ENCODE measurements at places on chromosomes 1 and 21.
A peak's percentile ranks its signal among the peaks of the same experiment; 100 is the strongest.

GRCh38 chr1:21077085-21077484 lies 99.6 kb downstream of the EIF4G3 start:
- no peak for DNase-seq

- no peak for DNase-seq
These were observed 47.1 kb downstream of the STX6 start for GRCh38 chr1:180975551-180975950.

GRCh38 chr21:44893948-44894656 lies 20.6 kb upstream of the PTTG1IP start:
- DNase-seq, result no peak

DNA sequence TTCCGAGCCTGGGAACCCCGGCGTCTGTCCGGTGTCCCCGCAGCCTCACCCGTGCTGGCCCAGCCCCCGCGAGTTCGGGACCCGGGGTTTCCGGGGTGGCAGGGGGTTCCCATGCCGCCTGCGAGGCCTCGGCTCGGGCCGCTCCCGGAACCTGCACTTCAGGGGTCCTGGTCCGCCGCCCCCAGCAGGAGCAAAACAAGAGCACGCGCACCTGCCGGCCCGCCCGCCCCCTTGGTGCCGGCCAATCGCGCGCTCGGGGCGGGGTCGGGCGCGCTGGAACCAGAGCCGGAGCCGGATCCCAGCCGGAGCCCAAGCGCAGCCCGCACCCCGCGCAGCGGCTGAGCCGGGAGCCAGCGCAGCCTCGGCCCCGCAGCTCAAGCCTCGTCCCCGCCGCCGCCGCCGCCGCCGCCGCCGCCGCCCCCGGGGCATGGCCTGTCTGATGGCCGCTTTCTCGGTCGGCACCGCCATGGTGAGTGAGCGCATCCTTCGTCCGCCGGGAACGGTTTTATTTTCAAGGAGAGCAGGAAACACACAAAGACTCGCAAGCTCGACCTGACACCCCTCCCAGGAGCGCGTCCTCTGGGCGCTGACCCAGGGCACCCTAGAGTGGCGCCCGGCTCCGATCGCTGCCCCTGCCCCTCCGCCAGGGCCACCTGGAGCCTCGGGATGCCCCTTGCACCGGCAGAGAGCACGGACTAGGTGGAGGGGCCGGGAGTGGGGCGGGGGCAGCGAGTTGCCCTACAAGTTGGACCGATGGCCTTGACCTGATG lies at the start of gene ABCG1:
Gene ABCG1 (plus strand): TSS at position 305 of the 770 bp plus-strand sequence. CDS start 123 bp downstream, at position 428.
- no peak for DNase-seq

DNA sequence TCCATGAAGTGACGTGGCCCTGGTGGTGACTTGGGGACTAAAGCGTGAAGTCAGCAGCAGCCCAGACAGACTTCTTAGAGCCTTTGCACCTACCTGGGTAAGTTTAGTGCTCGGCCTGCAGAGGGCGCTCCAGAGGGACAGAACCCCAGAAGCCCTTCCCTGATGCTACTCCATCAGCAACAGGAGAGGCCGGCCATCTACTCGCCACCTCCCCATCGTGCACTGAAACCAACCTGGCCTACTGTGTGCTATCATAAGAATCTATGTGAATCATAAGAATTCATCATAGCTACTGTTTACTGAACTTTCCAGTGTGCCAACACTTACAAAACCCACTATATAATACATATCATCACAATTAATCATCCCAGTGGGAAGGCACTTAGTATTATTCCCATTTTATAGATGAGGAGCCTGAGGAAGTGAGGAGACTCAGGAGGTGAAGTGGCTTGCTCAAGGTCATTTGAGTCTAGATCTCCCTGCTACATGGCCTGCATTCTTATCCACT lies 7.9 kb upstream of the EDN2 start:
- DNase-seq, result no peak

DNA sequence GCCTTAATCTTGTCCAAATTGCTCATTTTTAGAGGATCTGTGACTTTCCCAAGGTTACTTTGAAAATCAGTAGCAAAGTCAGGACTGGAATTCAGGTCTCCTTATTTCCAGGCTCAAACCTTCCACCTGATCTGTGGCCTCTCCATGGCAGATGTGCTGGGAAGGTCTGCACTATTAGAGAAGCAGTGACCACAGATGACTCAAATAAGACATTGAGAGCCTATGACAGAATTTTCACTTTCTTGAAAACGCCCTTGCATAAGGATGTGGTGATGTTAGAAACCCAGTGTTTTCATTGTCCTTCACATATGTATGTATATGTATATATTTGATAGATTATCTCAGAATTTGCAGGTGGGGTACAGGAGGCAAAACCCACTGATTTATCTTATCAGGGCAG lies 45.3 kb downstream of the TTC39A start:
- no peak for DNase-seq

GRCh38 chr1:33758698-33759097 lies 105.2 kb upstream of the HMGB4 start:
- no peak for DNase-seq

- DNase-seq, result no peak
These were observed 51.0 kb upstream of the RUNX3 start for GRCh38 chr1:24980836-24981630.

DNA sequence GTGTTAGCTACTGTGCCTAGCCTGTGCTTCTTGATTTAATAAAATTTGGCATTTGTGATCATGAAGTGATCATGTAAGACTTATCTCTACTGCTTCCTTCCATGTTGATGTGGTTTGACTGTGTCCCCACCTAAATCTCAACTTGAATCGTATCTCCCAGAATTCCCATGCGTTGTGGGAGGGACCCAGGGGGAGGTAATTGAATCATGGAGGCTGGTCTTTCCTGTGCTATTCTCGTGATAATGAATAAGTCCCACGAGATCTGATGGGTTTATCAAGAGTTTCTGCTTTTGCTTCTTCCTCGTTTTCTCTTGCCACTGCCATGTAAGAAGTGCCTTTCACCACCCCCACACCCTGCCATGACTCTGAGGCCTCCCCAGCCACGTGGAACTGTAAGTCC lies at the start of gene OVAAL:
Gene OVAAL (plus strand): TSS at position 301 of the 400 bp plus-strand sequence.
- DNase-seq, result no peak

- DNase-seq, result no peak
These were observed 577.4 kb upstream of the PBX1 start for GRCh38 chr1:163981500-163982030.

- no peak for DNase-seq
These were observed 68.7 kb downstream of the TEX35 start for GRCh38 chr1:178581351-178582303.

- peak; percentile 31 for DNase-seq
These were observed 1.1 kb upstream of the GUCA2A start for GRCh38 chr1:42165511-42166210.

DNA sequence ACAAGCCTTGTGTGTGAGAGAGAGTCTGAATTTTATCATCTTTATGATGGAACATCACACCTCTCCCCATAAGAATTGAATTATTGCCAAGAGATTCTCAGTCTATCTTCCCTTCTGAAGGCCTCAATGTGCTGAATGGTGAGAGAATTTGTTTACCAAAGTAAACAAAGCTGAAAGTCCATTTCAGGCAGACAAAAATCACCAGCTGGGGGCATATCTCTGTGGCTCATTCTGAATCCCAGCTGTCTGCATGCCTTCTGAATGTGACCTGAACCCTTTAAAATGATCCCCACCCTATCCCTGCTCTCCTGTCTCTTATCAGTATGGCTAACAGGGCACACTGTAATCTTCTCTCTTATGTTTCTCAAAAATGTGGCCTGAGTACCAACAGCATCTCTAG lies 99.1 kb upstream of the CAMK1G start:
- DNase-seq, result peak; percentile 5

DNA sequence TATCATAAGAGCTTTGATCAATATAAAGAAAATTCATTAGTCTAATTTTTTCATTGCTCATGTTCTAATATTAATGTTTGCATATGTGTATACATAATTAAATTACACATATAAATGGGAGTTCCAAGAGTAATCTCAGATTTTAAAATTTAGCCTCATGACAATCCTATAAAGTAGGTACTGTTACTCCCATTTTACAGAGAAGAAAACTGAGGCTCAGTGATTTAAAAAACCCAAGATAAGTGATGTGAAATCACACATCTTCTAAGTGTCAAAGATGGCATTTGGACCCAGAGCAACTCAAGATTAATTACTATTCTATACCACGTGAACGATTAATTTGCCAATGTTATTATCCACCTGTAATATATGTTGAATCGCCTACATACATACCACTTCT lies 122.3 kb downstream of the TM2D1 start:
- DNase-seq, result no peak

- peak; percentile 61 for DNase-seq
These were observed 45.7 kb downstream of the ABCD3 start for GRCh38 chr1:94463765-94464330.

- DNase-seq, result no peak
These were observed 206.0 kb downstream of the CENPF start for GRCh38 chr1:214808845-214809460.

- DNase-seq, result no peak
These were observed 52.3 kb downstream of the PLEKHA6 start for GRCh38 chr1:204307334-204307883.

GRCh38 chr1:155030243-155030795 lies 3.3 kb downstream of the DCST2 start:
- no peak for DNase-seq

DNA sequence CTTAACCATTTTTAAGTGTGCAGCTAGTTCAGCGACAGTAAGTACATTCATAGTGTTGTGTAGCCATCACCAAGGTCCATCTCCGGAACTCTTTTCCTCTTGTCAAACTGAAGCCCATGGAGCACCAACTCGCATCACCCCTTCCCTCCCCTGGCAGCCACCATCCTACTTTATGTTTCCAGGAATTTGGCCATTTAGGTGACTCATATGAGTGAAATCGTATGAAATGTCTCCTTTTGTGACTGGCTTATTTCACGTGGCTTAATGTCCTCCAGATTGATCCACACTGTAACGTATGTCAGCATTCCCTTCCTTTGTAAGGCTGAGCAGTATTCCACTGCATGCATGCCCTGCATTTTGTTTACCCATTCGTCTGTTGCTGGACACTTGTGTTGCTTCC lies 2.5 kb downstream of the COL6A2 start:
- no peak for DNase-seq

DNA sequence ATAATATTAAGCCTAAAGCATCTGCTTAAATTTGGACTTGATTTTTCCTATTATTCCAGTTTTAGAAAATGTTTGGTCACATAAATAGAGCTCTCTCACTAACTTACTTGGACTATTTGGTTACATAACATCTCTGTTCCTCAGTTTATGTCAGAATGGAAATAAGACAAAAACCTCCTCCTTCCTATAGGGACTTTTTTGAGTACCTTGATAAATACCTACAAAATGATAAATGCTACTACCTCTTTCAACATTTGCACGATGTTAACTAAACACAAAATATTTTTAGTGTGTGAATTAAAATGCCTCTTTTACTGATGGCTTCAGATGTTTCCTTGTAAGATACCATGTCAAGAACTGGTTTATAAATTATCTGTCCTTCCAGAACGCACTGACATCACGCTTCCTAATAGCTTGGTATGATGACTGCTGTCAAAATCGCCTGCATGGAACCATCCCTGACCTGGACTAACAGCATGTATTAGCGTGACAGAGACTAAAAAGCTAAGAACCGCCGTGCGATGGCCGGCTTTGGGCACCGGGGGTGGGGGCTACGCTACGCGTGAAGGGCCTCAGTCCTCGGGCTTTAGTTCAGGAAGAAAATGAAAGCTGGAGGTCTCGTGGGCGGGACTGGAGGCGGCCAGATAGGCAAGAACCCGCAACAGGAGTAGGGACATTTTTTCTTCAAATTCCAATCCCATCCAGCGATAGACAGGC lies 133.2 kb upstream of the BARHL2 start:
- peak; percentile 23 for DNase-seq

- no peak for DNase-seq
These were observed 23.9 kb upstream of the KIF1B start for GRCh38 chr1:10186331-10187025.

DNA sequence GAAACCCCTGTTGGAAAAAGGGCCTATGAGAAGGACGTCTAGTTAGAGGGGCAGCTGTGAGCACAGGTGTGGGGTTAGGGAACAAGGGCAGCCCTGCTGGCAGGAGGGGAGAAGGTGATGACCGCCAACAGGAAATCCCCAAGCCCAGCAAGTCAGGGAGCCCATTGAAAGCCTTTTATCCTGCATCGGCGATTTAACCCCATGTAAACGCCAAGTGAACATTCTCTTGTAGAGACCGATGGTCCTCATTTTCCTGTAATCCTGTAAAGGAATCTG lies 1.1 kb upstream of the BSND start:
- DNase-seq, result no peak

GRCh38 chr1:187634940-187635339 lies 806.2 kb downstream of the PLA2G4A start:
- no peak for DNase-seq

- no peak for DNase-seq
These were observed 87.9 kb downstream of the CDC14A start for GRCh38 chr1:100440075-100440809.

DNA sequence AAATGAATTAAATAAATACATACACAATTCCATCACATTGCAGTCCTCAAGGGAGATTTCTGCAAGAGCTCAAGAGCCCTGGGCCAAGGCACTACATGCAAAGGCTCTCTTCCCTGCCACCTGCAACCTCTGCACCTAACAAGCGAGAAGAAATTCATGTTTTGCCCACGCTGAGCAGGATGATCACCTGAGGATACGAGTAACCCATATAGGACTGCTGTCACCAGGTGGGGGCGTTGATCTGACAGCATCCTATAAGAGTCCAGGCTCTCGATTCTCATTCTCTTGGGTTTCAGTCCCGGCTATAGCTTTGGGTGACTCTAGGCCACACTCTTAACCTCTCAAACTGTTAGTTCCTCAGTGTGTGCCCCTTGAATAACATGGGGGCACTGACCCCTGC lies 18.7 kb upstream of the SPOCD1 start:
- no peak for DNase-seq

- DNase-seq, result no peak
These were observed 38.2 kb downstream of the ZBTB40 start for GRCh38 chr1:22489823-22490222.

Measured in NCI-H1694 (cell line).